KG1 (cell line): ENCODE measurements at places on chromosomes 6 and 20.

DNA sequence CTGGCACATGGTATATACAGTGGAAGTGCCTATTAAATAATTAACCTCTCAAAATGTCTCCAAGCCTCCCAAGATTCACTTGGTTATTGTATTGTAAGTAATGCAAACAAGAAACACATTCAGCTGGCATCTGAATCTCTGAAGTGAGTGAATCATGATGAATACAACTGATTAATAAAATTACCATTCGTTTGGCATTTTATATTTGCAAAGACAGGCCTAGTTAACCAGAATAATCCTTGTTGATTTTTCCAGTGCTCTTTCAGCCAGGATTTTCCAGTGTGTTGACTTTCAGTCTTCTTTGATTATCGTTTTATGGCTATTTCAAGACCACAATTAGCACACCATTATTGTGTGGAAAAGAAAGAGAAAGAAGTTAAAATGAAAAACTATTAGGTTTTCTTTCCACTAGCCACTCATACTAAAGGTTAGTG lies 20.3 kb downstream of the SLC22A2 start:
- DNase-seq, result no peak

DNA sequence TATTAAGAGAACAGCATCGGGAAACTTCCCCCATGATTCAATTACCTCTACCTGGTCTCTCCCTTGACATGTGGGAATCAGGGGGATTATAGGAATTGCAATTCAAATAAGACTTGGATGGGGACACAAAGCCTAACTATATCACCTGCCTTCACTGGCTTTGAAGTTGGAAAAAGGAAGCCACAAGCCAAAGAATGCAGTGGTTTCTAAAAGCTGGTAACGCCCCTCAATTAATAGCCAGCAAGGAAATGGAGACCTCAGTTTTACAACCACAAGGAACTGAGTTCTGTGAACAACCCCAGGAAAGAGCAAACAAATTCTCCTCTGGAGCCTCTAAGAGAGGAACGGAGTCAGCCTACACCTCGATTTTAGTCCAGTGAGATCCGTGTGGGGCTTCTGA lies 244.1 kb downstream of the TFAP2A start:
- no peak for DNase-seq

DNA sequence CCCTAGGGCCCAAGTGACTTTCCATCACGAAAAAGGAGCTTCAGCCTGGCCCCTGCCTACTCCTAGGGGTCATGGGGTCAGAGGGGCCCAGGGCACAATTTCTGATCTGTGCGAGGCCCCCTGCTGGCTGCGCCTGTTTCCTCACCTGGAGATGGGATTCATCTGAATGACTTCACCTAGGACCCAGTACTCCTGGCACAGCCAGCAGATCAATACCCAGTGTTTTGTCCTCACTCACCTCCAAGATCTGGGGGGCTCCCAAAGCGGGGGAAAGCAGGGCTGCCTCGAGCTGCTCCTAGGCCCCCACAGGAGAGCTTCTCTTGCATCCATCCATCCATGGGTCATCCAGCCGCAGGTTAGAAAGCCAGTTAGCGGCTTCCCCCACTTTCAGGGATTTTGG lies 33.8 kb downstream of the CD40 start:
- DNase-seq, result no peak

DNA sequence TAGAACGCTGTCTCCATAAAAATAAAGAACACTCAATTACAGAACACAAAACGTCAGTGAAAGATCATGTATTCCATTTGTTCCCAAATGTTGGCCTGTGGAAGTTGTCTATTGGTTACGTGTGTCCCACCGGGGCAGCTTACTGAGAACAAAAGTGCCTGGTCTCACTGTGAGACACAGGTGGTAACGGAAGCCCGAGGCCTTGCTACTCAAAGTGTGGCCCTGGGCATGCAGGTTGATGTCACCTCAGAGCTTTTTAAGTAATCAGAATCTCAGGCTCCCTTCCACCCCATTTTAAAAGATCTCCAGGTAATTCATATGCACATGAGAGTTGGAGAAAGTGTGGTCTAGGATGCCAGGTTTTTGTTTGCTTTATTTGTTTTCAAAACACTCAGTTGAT lies 422.5 kb upstream of the OPRM1 start:
- DNase-seq, result no peak
